ENCODE measurements at places on chromosomes 6 and 20.

DNA sequence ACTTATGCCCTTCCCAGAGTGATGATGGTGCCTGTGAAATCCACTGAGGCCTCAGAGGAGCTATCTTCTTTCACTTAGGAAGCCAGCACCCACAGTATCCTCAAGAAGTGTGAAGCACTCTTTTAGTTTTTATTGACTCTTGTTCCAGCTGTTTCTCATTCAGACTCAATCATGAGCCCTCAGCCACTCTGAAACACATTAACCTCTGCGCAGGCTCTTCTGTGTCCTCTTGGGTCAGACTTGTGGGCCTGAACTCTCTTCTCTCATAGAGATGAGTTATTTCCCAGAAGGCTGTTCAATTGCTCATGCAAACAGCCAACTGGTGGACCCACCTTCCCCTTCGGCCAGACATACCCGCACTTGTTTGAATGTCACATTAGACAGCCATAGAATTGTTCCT, 27.8 kb upstream of the PREP start:
- H3K36me3 ChIP-seq: no peaks in the 10 kb centered on the region
- no peak for DNase-seq
- H3K4me3 ChIP-seq: no peak overlapping the region
- no peaks in the 10 kb centered on the region for H3K27me3 ChIP-seq
- H3K27ac ChIP-seq: no peak overlapping the region
- no peaks in the 10 kb centered on the region for H3K4me1 ChIP-seq

GRCh38 chr6:30260036-30260504, 46.9 kb upstream of the TRIM26 start:
- H3K27me3 ChIP-seq: peaks cover 12% of the 10 kb centered on the region
- peaks cover 12% of the 10 kb centered on the region for H3K36me3 ChIP-seq
- peak; percentile 60 for DNase-seq
- H3K4me3 ChIP-seq: peak overlapping the region; percentile 71

- peaks cover 6% of the 10 kb centered on the region for H3K36me3 ChIP-seq
- no peak overlapping the region for H3K4me3 ChIP-seq
- H3K27ac ChIP-seq: no peak overlapping the region
- no peaks in the 10 kb centered on the region for H3K4me1 ChIP-seq
- DNase-seq: no peak
Observed at GRCh38 chr6:81575442-81575841, 177.0 kb downstream of the TENT5A start.

- peaks cover 4% of the 10 kb centered on the region for H3K27me3 ChIP-seq
- H3K4me1 ChIP-seq: no peaks in the 10 kb centered on the region
- H3K27ac ChIP-seq: no peak overlapping the region
- no peaks in the 10 kb centered on the region for H3K36me3 ChIP-seq
- no peak for DNase-seq
Observed at GRCh38 chr20:9344083-9344920, 170.1 kb upstream of the LAMP5 start.

DNA sequence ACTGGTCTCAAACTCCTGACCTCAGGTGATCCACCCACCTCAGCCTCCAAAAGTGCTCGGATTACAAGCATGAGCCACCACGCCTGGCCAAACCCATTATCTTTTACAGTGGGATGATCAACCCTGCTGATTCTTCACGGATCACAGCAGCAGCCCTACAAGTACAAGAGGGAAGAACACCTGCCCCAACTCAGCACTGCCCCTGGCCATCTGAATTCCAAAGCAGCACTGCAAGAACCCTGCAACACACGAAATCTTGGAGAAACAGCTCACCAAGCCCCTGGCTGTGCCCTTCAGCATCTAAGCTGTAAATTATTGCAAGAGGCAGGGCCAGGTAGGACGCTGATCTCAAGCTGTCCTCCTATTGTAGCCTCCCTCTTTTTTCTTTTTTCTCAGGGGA, 54.5 kb upstream of the MC3R start:
- no peak overlapping the region for H3K4me3 ChIP-seq
- peaks cover 10% of the 10 kb centered on the region for H3K27me3 ChIP-seq
- no peak overlapping the region for H3K27ac ChIP-seq
- H3K36me3 ChIP-seq: no peaks in the 10 kb centered on the region
- DNase-seq: no peak

DNA sequence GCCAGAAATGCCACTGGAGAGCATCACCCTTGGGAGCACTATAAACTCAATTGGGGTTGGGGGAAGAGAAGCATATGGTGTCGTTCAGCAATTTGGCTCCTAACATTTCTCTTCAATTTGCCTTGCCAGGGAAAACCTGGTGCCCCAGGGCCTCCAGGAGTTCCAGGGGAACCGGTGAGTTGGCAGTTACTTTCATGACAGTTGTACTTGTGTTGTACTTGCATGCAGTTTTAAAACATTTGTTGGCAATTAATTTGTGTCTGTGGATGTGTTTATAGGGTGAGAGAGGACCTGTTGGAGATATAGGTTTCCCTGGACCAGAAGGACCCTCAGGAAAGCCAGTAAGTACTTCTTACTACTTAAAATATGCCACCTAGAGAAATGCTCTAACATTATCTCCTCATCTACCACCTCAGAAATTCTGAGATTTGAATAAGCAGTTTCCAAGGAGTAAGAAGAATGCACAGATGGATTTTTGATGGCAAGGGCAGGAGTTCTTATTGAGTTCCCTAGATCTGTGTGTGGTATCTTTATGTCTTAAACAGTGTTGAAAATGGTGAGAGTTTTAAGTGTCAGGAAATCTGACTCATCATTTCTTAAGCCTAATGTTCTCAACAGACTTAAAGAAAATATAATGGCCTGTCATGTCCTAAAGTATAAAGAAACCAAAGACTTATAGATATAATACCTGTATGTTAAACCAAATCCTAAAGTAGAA, 122.5 kb downstream of the COL9A1 start:
- H3K4me1 ChIP-seq: no peaks in the 10 kb centered on the region
- no peak overlapping the region for H3K27ac ChIP-seq
- no peaks in the 10 kb centered on the region for H3K27me3 ChIP-seq
- H3K4me3 ChIP-seq: no peak overlapping the region
- no peak for DNase-seq

DNA sequence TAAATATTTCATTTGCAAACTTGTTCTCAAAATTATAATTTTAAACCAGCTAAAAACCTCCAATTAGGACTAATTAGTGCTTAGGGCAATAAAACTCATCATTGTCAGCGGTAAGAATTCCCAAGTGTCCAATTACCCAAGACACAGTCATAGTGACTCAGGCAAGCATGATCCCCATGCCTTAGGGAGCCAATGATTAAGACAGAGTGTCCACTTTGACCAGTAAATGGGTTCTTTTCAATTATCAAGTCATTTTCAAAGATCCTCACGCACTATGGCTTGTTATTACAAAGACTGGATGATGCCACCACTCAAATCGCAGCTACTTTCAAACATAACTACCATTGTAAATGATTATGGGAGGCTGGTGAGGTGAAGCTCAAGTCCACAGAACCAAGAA, 114.0 kb downstream of the BFSP1 start:
- no peak for DNase-seq
- no peak overlapping the region for H3K27ac ChIP-seq
- no peaks in the 10 kb centered on the region for H3K4me1 ChIP-seq
- peaks cover 9% of the 10 kb centered on the region for H3K36me3 ChIP-seq
- H3K4me3 ChIP-seq: no peak overlapping the region
- H3K27me3 ChIP-seq: peaks cover 33% of the 10 kb centered on the region

DNA sequence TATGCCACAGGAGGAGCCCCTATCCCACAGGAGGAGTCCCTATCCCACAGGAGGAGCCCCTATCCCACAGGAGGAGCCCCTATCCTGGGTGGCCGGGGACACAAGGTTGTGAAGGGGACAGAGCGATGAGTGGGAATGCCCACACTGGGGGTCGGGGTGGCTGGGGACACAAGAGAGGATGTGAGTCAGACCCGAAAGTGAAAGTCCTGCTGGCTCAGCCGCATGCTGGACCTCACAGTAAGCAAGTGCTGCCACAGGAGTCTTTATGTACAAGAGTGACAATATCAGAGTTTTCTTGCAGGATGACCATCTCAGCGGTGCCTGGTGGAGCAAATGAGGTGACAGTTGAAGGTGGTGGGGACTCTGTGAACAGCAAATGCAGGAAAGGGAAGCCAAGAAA, 93.7 kb downstream of the PSMB1 start:
- H3K27me3 ChIP-seq: no peaks in the 10 kb centered on the region
- peak overlapping the region; percentile 21 for H3K27ac ChIP-seq
- H3K4me3 ChIP-seq: peak overlapping the region; percentile 74
- no peaks in the 10 kb centered on the region for H3K36me3 ChIP-seq
- peaks cover 46% of the 10 kb centered on the region for H3K4me1 ChIP-seq

DNA sequence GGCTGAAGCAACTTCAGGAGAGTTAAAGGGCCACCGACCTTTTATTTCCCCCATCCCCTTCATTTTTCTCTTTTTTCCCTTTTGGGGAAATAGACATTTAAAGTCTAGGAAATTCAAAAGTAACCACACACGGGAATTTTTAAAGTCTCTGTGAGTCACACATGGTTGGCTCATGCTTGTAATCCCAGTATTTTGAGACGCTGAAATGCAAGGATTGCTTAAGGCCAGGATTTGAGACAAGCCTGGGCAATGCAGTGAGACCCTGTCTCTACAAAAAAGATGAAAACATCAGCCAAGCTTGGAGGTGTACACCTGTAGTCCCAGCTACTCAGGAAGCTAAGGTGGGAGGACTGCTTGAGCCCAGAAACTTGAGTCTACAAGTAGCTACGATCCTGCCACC, 34.2 kb downstream of the KATNA1 start:
- no peak overlapping the region for H3K27ac ChIP-seq
- DNase-seq: no peak
- H3K4me3 ChIP-seq: no peak overlapping the region
- no peaks in the 10 kb centered on the region for H3K27me3 ChIP-seq

- peak overlapping the region; percentile 29 for H3K4me3 ChIP-seq
- no peak for DNase-seq
- no peaks in the 10 kb centered on the region for H3K27me3 ChIP-seq
- H3K27ac ChIP-seq: peak overlapping the region; percentile 40
Observed at GRCh38 chr20:50226093-50226974, 35.7 kb downstream of the CEBPB start.

- H3K4me3 ChIP-seq: no peak overlapping the region
- H3K36me3 ChIP-seq: peaks cover 6% of the 10 kb centered on the region
- H3K27ac ChIP-seq: no peak overlapping the region
- DNase-seq: no peak
Observed at GRCh38 chr6:5044866-5045265, 40.3 kb upstream of the PPP1R3G start.

GRCh38 chr6:34359418-34360158, 32.9 kb downstream of the NUDT3 start:
- no peaks in the 10 kb centered on the region for H3K36me3 ChIP-seq
- no peak overlapping the region for H3K4me3 ChIP-seq
- no peaks in the 10 kb centered on the region for H3K27me3 ChIP-seq
- DNase-seq: no peak

GRCh38 chr6:158092806-158093205, 75.3 kb downstream of the SERAC1 start:
- no peak for DNase-seq
- no peak overlapping the region for H3K27ac ChIP-seq
- H3K36me3 ChIP-seq: peaks cover 11% of the 10 kb centered on the region

GRCh38 chr20:11108102-11108810, 434.5 kb upstream of the JAG1 start:
- H3K36me3 ChIP-seq: no peaks in the 10 kb centered on the region
- DNase-seq: no peak
- no peak overlapping the region for H3K4me3 ChIP-seq
- no peaks in the 10 kb centered on the region for H3K4me1 ChIP-seq

GRCh38 chr6:31267651-31268368, 4.1 kb downstream of the HLA-C start:
- H3K27ac ChIP-seq: peak overlapping the region; percentile 42
- H3K36me3 ChIP-seq: peaks cover 39% of the 10 kb centered on the region
- peak overlapping the region; percentile 80 for H3K4me3 ChIP-seq
- no peak for DNase-seq

- H3K4me3 ChIP-seq: peak overlapping the region; percentile 83
- H3K36me3 ChIP-seq: peaks cover 7% of the 10 kb centered on the region
- peaks cover 59% of the 10 kb centered on the region for H3K4me1 ChIP-seq
Observed at GRCh38 chr6:2875359-2876191, 27.5 kb downstream of the SERPINB9 start.

GRCh38 chr6:64104051-64104450, 468.4 kb downstream of the PHF3 start:
- no peaks in the 10 kb centered on the region for H3K27me3 ChIP-seq
- DNase-seq: no peak
- no peak overlapping the region for H3K4me3 ChIP-seq
- no peaks in the 10 kb centered on the region for H3K4me1 ChIP-seq

DNA sequence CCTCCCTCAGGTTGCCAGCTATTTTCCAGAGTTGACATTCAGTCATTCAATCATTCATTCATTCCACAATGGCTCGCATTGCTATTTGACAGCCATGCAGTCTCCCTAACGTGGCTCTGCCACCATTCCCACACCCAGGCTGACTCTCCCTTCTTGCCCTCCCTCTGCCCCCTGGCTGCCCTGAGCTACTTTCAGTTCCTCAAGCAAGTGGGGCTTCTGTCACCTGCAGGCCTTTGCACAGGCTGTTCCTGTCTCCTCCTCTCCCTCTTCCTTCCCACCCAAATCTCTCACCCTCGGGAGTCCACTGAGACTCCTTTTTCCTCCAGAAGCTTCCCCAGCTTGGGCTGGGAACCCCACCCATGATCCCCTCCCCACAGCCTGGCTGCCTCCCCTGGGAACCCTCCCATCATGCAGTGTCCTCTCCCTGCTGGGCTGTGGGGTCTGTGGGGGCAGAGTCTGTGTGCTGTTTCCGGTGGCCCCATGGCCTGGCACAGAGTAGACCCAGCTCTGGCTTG, 2.6 kb downstream of the PACSIN1 start:
- no peak overlapping the region for H3K4me3 ChIP-seq
- no peaks in the 10 kb centered on the region for H3K4me1 ChIP-seq
- no peaks in the 10 kb centered on the region for H3K36me3 ChIP-seq
- peaks cover 16% of the 10 kb centered on the region for H3K27me3 ChIP-seq
- no peak for DNase-seq

DNA sequence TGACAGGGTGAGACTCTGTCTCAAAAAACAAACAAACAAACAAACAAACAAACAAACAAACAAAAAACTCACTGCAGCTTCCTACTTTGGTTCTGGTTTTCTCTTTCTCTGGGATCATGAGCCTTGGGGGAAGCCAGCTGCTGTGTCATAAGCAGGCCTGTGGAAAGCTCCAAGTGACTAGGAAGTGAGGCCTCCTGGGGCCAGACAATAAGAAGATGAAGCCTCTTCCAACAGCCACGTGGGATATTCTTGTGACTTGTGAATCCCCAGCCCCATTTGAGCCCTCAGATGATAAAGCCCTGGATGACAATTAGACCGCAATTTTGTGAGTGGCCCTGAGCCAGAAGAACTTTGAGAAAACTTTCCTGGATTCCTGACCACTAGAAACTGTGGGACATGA, 11.4 kb downstream of the HLA-A start:
- H3K4me3 ChIP-seq: no peak overlapping the region
- peaks cover 9% of the 10 kb centered on the region for H3K4me1 ChIP-seq
- no peaks in the 10 kb centered on the region for H3K27me3 ChIP-seq
- no peak overlapping the region for H3K27ac ChIP-seq
- no peaks in the 10 kb centered on the region for H3K36me3 ChIP-seq

DNA sequence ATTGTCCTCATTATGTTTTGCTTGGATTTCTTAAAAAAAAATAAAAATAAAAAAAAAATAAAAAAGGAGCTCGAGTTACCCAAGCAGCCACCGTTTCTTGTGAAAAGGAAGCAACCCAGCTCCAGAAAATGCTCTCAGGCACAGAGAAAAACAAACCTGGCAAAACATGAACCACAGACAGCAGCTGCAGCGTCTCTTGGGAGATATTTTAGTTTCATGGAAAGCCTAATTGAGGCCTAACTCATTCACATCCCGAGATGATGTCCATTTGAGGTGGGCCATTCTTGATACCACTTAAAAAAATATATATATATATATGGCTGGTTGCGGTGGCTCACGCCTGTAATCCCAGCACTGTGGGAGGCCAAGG, 13.7 kb upstream of the MRAP2 start:
- H3K27ac ChIP-seq: no peak overlapping the region
- H3K27me3 ChIP-seq: peaks cover 5% of the 10 kb centered on the region
- H3K4me3 ChIP-seq: no peak overlapping the region
